H1 (cell line): ENCODE measurements at places on chromosomes 1 and 21. TPM values are rescaled to one million over a fixed set of nuclear protein-coding genes. Genes with fewer than 3 reads are reported as not detected.

- DNase-seq, result no peak
- H3K27ac ChIP-seq, result no peak overlapping the region
Measured at GRCh38 chr1:50615036-50615750, 191.9 kb upstream of the DMRTA2 start.

- H3K4me1 ChIP-seq, result no peaks in the 10 kb centered on the region
- H3K27ac ChIP-seq, result peak overlapping the region; percentile 81; the same call in 1 of the 2 replicates
- peak overlapping the region; percentile 94 for H3K4me3 ChIP-seq
- DNase-seq, result peak; percentile 65
Measured at GRCh38 chr1:6614019-6614928, 743 bp downstream of the PHF13 start.

DNA sequence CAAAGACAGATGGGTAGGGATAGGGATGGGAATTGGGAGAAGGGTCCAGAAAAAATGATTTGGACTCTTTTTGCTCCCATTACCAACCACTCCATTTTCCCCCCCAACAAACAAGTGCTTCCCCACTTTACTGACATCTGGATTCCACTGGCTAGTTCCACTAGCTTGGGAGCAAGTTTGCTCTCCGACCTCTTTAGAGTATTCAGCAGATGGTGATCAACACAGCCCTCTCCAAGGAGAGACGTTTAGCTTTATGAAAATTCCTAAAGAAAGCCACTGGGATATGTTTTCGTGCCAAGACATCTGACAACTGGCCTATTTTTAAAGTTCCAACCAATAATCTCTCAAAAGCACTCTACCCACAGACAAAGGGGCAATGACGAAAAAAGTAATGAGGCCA lies 50.3 kb downstream of the ITPKB start:
- no peak overlapping the region for H3K4me3 ChIP-seq
- no peaks in the 10 kb centered on the region for H3K36me3 ChIP-seq
- H3K27me3 ChIP-seq, result peaks cover 4% of the 10 kb centered on the region; the same call in 1 of the 2 replicates
- DNase-seq, result no peak
- H3K4me1 ChIP-seq, result peaks cover 2% of the 10 kb centered on the region
- no peak overlapping the region for H3K27ac ChIP-seq

DNA sequence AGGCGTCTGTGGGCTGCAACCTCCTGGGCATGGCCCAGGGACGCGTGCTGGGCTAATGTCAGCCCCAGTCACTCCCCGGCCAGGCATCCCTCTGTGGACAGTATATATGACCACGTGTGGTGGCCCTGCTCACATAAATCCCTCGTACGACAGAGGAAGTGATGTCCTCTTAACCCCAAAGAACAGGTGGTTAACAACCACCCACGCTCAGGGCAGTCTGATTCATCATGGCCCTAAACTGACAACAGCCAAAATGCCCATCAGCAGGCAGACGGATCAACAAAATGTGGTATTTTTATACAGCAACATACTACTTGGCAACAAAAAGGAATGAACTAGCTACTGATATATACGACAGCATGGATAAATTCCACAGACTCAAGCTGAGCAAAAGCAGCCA lies 51.0 kb downstream of the ECE1 start:
- DNase-seq, result no peak
- no peaks in the 10 kb centered on the region for H3K27me3 ChIP-seq
- no peaks in the 10 kb centered on the region for H3K36me3 ChIP-seq
- H3K27ac ChIP-seq, result no peak overlapping the region
- no peaks in the 10 kb centered on the region for H3K4me1 ChIP-seq
- H3K4me3 ChIP-seq, result no peak overlapping the region

DNA sequence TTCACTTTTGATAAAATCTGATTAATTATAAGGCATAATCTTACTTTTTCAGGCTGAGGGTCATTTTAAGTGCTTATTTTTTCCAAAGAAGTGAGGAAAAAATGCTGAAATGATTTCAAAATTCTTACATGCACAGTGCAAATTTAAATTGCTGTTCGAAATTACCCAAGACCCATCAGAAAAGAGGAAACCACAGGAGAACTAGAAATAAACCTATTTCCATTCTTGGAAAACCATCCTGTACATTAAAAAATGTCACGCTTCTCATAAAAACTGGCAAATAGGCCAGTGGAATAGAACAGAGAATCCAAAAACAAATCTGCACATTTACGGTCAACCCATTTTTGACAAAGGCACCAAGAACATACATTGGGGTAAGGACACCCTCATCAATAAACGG lies 414.9 kb downstream of the SMYD3 start:
- H3K27me3 ChIP-seq, result no peaks in the 10 kb centered on the region
- H3K27ac ChIP-seq, result no peak overlapping the region
- DNase-seq, result no peak
- H3K4me3 ChIP-seq, result no peak overlapping the region
- no peaks in the 10 kb centered on the region for H3K36me3 ChIP-seq
- no peaks in the 10 kb centered on the region for H3K4me1 ChIP-seq

DNA sequence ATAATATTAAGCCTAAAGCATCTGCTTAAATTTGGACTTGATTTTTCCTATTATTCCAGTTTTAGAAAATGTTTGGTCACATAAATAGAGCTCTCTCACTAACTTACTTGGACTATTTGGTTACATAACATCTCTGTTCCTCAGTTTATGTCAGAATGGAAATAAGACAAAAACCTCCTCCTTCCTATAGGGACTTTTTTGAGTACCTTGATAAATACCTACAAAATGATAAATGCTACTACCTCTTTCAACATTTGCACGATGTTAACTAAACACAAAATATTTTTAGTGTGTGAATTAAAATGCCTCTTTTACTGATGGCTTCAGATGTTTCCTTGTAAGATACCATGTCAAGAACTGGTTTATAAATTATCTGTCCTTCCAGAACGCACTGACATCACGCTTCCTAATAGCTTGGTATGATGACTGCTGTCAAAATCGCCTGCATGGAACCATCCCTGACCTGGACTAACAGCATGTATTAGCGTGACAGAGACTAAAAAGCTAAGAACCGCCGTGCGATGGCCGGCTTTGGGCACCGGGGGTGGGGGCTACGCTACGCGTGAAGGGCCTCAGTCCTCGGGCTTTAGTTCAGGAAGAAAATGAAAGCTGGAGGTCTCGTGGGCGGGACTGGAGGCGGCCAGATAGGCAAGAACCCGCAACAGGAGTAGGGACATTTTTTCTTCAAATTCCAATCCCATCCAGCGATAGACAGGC lies 133.2 kb upstream of the BARHL2 start:
- H3K27ac ChIP-seq, result no peak overlapping the region
- H3K4me1 ChIP-seq, result peaks cover 5% of the 10 kb centered on the region; the same call in 1 of the 2 replicates
- no peaks in the 10 kb centered on the region for H3K36me3 ChIP-seq
- DNase-seq, result no peak

- H3K36me3 ChIP-seq, result no peaks in the 10 kb centered on the region
- H3K4me3 ChIP-seq, result no peak overlapping the region
- no peak for DNase-seq
- no peaks in the 10 kb centered on the region for H3K4me1 ChIP-seq
Measured at GRCh38 chr1:245458761-245459174, 304.0 kb downstream of the KIF26B start.

DNA sequence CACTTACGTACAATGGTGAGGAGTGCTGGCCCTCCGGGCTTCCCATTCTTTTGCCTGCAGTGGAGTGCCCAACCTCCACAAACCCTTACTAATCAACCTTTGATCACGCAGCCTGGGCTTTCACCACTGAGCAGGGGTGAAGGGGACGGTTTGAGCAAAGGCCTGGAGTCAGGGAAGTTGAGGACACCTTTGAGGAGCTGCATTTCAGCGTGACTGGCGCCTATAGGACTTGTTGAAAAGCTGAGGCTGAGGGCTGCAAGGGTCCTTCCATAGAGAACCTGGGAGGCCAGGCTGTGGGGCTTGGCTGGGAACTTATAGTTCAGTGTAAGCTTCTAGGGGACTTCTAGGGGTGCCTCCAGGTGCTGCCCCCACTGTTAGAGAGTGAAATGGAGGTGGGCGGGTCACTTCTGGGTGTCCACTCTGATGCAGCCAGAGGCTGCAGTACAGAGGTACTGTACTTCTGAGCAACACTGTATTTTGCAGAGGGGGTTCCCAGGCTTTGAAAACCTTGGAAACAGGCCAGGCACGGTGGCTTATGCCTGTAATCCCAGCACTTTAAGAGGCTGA lies 9.8 kb downstream of the SYTL1 start:
- no peak overlapping the region for H3K27ac ChIP-seq
- no peaks in the 10 kb centered on the region for H3K36me3 ChIP-seq

DNA sequence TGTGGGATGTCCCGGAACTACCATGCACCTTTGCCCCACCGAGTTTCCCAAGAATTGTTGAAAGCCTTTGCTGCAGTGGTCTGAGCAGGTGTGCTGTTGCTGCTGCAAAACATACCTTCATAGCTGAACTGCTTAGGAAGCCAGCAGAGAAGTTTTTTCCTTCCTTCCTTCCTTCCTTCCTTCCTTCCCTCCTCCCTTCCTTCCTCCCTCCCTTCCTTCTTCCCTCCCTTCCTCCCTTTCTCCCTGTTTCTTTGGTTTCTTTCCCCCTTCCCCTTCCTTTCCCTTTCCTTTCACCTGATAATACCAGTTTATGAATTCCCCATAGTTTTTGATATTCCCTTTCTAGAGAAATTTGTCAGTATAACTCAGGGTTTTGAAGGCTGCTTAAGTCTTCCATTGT lies 10.8 kb upstream of the SH3D21 start:
- DNase-seq, result no peak
- H3K27ac ChIP-seq, result no peak overlapping the region
- H3K4me3 ChIP-seq, result no peak overlapping the region
- no peaks in the 10 kb centered on the region for H3K4me1 ChIP-seq

GRCh38 chr1:107250169-107250568 lies 109.3 kb downstream of the NTNG1 start:
- no peaks in the 10 kb centered on the region for H3K36me3 ChIP-seq
- no peak overlapping the region for H3K4me3 ChIP-seq
- no peaks in the 10 kb centered on the region for H3K27me3 ChIP-seq
- no peaks in the 10 kb centered on the region for H3K4me1 ChIP-seq
- no peak for DNase-seq

DNA sequence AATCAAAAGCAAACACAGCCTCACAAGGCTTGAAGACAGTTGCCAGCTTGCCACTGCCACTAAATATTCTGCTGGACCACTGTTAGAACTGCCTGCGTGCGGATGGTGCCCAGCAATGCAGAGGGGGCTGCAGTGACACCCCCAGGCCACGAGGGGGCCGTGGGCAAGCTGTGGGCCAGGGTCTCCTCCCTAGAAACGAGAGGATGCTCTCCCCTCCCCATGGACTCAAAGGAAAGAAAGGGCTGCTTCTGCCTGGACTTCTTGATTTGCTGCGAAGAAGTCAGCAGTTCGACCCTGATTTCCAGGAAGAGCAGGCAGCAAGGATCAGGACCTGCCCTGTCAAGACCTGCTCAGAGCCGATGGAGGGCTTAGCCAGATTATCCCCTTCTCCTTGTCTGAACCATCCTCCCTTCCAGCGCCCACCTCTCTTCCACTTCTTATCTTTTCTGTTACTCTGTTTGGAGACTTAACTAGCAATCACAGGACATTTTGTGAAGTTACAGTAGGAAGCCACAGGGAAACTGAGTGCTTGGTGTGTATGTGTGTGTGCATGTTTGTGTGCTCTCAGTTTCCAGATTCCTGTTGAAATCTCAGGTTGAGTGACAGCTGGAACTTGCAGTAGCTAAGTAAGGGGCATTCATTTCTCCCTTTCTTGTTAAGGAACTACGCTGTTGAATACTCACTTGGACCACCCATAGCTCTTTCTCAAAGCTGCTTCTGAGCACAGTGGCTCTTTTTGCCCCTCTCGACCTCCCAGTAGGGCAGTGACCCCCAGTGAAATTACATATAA lies 2.7 kb downstream of the MAN1C1 start:
- H3K4me3 ChIP-seq, result no peak overlapping the region
- H3K36me3 ChIP-seq, result no peaks in the 10 kb centered on the region
- H3K27ac ChIP-seq, result no peak overlapping the region
- no peaks in the 10 kb centered on the region for H3K4me1 ChIP-seq
- peak; percentile 87 for DNase-seq

- no peaks in the 10 kb centered on the region for H3K27me3 ChIP-seq
- no peak overlapping the region for H3K4me3 ChIP-seq
- H3K36me3 ChIP-seq, result no peaks in the 10 kb centered on the region
- H3K4me1 ChIP-seq, result peaks cover 6% of the 10 kb centered on the region
Measured at GRCh38 chr1:116558140-116558549, 12.7 kb downstream of the CD58 start.

- no peak overlapping the region for H3K4me3 ChIP-seq
- no peak for DNase-seq
- H3K27me3 ChIP-seq, result no peaks in the 10 kb centered on the region
- H3K4me1 ChIP-seq, result peaks cover 26% of the 10 kb centered on the region
Measured at GRCh38 chr1:155015527-155016230, 13.1 kb downstream of the ZBTB7B start.

- DNase-seq, result no peak
- H3K27me3 ChIP-seq, result no peaks in the 10 kb centered on the region
- no peaks in the 10 kb centered on the region for H3K36me3 ChIP-seq
Measured at GRCh38 chr1:89781494-89782126, 39.2 kb upstream of the LRRC8D start.

- no peak for DNase-seq
- H3K27ac ChIP-seq, result no peak overlapping the region
- H3K4me1 ChIP-seq, result no peaks in the 10 kb centered on the region
Measured at GRCh38 chr1:184986250-184986649, 11.9 kb upstream of the NIBAN1 start.

- no peaks in the 10 kb centered on the region for H3K27me3 ChIP-seq
- no peak overlapping the region for H3K4me3 ChIP-seq
- no peaks in the 10 kb centered on the region for H3K36me3 ChIP-seq
- H3K4me1 ChIP-seq, result no peaks in the 10 kb centered on the region
- DNase-seq, result no peak
Measured at GRCh38 chr1:235892202-235892601, 25.5 kb upstream of the LYST start.

- H3K4me3 ChIP-seq, result no peak overlapping the region
- no peaks in the 10 kb centered on the region for H3K36me3 ChIP-seq
- no peaks in the 10 kb centered on the region for H3K27me3 ChIP-seq
- H3K27ac ChIP-seq, result no peak overlapping the region
Measured at GRCh38 chr1:64387389-64388285, 82.3 kb upstream of the CACHD1 start.

DNA sequence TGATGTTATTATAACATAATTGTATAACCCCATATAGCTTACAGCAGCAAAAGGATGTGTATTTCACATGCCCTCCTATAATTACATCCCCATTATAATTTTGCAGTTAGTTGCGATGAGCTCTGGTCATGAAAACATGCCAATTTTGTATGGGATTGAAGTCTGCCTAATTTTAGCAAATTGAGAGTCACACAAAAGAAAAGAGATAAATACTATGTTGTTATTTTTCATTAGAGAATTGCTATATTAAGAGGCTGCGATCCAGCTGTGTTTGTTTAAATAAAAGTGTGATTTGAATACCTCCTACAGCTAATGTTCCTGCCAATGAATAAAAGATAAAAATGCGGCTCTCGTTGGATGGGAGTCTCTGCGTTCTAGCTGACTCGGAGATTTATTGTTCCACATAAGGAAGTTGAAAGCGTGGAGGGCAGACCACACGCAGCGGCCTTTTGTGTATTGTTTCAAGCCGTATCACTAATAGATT lies 461.0 kb upstream of the NFIA start:
- H3K4me1 ChIP-seq, result no peaks in the 10 kb centered on the region
- no peak overlapping the region for H3K27ac ChIP-seq
- H3K4me3 ChIP-seq, result no peak overlapping the region
- H3K27me3 ChIP-seq, result no peaks in the 10 kb centered on the region
- no peaks in the 10 kb centered on the region for H3K36me3 ChIP-seq

Gene DNAJC11
- total RNA-seq, result 90.9 and 92.8 TPM in 2 replicates

Gene FCRL6
- not detected in 2 replicates for total RNA-seq

Gene ST6GALNAC5
- 6.2 and 9.3 TPM in 2 replicates for total RNA-seq

Gene RHOU
- 3.4 and 3.5 TPM in 2 replicates for total RNA-seq

Gene RO60
- total RNA-seq, result 88.0 and 103 TPM in 2 replicates

Gene TSTD1
- total RNA-seq, result 60.4 and 60.9 TPM in 2 replicates

Gene VCAM1
- 0.21 TPM in 1 of 2 replicates, not detected in the other for total RNA-seq

Gene QSOX1
- total RNA-seq, result 120 and 123 TPM in 2 replicates

Gene KRTAP7-1
- not detected in 2 replicates for total RNA-seq

Gene PAFAH2
- 7.6 and 9.3 TPM in 2 replicates for total RNA-seq
